ENCODE measurements at places on chromosomes 11 and 22. TPM values are rescaled to one million over a fixed set of nuclear protein-coding genes. Genes with fewer than 3 reads are reported as not detected.

DNA sequence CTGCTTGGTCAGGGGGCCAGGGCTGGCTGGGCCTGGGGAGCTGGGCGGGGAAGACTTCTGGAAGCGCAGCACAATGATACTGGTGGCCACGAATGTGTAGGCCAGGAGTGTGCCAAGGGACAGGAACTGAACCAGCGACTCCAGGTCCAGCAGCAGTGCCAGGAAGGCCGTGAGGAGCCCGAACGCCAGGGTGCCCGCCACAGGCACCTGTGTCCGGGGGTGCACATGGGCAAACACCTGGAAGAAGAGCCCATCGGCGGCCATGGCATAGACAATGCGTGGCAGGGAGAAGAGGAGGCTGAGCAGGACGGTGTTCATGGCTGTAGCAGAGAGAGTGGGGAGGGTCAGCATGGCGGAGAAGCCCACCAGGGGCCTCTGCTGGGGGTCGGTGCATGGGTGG is 2.3 kb downstream of the SLC7A4 start:
- peaks cover 6% of the 10 kb centered on the region for H3K27me3 ChIP-seq
- peaks cover 19% of the 10 kb centered on the region for H3K4me1 ChIP-seq
- H3K27ac ChIP-seq: no peak overlapping the region
- DNase-seq: no peak
- H3K4me3 ChIP-seq: no peak overlapping the region

DNA sequence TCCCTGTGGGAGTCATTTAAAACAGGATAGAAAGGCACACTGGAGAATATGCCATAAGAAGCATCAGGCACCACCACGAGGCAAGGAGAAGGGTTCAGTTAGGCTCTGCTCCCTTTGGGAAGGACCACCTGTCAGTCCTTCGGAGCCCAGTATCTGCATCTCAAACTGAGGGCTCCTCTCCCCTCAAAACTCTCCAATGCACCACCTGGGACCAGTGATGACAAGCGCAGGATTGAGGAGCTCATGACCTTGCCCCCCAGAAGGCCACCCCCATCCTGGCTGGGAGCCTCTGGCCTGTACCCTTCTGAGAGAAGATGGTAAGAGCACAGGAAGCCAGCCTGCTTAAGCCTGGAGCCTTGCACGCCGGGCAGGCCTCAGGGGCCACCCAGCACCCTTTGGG is 39.4 kb downstream of the OPCML start:
- no peak overlapping the region for H3K27ac ChIP-seq
- H3K4me3 ChIP-seq: no peak overlapping the region
- no peaks in the 10 kb centered on the region for H3K4me1 ChIP-seq
- no peak for DNase-seq

GRCh38 chr22:35454416-35455054 is 54.6 kb downstream of the MCM5 start:
- no peaks in the 10 kb centered on the region for H3K4me1 ChIP-seq
- H3K4me3 ChIP-seq: no peak overlapping the region
- no peak overlapping the region for H3K27ac ChIP-seq
- no peaks in the 10 kb centered on the region for H3K36me3 ChIP-seq
- no peak for DNase-seq

GRCh38 chr22:36467042-36467810 is 14.2 kb downstream of the TXN2 start:
- no peak for DNase-seq
- no peaks in the 10 kb centered on the region for H3K27me3 ChIP-seq
- H3K27ac ChIP-seq: no peak overlapping the region
- no peak overlapping the region for H3K4me3 ChIP-seq
- H3K4me1 ChIP-seq: peaks cover 24% of the 10 kb centered on the region

- no peaks in the 10 kb centered on the region for H3K36me3 ChIP-seq
- H3K27ac ChIP-seq: no peak overlapping the region
- no peak overlapping the region for H3K4me3 ChIP-seq
- DNase-seq: no peak
Measured at GRCh38 chr22:20927940-20928572, 10.8 kb downstream of the CRKL start.

DNA sequence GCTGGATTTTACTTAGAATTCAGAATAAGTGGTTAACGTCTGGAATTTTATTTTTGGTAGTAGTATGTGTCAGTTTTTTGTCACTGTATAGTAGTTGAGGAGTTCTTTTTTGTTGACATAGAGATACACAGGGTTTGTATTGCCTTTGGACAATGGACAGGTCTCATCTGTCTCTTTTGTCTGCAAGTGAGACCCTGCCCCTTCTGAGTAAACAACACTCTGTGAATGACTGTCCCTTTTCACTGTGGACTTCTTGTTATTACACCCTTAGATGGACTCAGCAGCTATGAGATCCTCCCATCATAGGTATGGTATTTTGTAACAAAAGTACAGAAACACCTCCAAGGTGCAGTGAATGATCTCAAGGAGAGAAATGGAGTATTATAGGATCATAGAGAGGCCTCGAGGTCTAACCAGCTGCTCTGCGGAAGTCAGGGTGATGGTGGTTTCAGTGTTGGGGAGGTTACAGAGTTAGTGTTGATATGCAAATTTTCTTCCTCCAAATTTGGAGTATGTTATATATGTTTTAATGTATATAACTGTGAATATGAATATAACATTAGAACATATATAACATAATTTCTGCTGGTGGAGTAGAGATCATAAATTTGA is 7.8 kb downstream of the PPP6R3 start:
- DNase-seq: no peak
- no peak overlapping the region for H3K4me3 ChIP-seq
- no peaks in the 10 kb centered on the region for H3K27me3 ChIP-seq

GRCh38 chr11:102940714-102941588 is 14.6 kb downstream of the MMP13 start:
- DNase-seq: peak; percentile 62
- no peak overlapping the region for H3K27ac ChIP-seq
- H3K4me3 ChIP-seq: no peak overlapping the region

DNA sequence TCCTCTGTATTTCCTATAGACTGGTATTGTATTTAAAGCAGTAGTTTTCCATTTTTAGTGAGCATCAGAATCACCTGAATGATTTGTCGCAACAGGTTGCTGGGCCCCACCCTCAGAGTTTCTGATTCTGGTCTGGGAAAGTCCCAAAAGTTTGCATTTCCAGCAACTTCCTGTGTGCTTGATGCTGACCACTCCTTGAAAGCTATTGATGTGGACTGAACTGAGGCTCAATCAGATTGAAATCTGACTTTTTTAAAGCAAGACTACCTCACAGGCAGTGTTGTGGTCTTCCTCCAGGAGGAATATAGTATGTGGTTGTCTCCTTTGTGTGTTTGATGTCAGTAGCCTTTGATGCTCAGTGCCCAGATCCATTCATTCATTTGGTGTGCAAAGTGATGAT is 17.2 kb upstream of the MPZL2 start:
- H3K4me3 ChIP-seq: no peak overlapping the region
- no peaks in the 10 kb centered on the region for H3K36me3 ChIP-seq
- H3K27ac ChIP-seq: no peak overlapping the region

DNA sequence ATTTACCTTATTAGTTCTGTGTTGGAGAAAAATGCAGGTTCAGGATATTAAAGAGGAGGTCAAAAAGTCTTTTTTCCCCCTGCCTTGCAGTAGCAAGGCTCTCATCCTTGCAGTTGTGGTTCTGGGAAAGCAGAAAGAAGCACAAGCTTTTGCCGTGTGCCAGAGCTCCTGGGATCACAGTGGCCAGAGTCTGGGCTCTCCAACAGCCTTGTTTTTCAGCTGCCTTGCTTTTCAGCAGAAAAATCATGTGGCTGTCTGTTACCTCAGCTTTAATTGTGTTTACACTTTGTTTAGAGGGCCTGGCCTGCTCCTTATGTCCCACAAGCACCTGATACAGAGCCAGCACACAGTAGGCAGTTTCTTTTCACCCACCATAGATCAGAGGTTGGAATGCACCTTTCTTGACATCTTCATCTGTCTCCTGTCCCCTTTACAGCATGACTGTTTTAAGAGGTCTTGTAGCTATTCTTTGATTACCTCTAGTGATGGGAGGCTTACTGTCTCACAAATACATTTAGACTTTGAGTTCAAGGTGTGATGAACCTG is 67.5 kb downstream of the TEAD1 start:
- DNase-seq: no peak
- H3K27ac ChIP-seq: no peak overlapping the region
- H3K36me3 ChIP-seq: no peaks in the 10 kb centered on the region
- no peaks in the 10 kb centered on the region for H3K27me3 ChIP-seq
- H3K4me3 ChIP-seq: no peak overlapping the region
- H3K4me1 ChIP-seq: no peaks in the 10 kb centered on the region

DNA sequence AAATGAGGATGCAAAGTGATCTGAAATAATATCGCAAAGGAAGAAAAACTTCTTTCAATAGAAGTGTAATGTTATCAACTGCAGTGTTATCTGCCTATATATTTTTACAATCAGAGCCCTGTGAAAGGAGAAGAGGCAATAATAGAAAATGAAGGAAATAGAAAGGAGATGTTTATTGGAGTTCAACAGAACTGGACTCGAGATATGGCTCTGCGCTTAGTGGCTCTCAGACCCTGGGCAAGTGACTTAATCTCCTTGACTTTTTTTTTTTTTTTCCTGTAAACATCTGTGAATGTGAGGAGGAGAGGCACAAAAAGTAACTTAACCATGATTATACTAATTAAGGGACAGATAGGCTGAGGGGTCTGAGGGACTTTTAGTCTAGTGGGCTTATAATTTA is 18.9 kb downstream of the CNTF start:
- no peak for DNase-seq
- no peaks in the 10 kb centered on the region for H3K27me3 ChIP-seq
- H3K36me3 ChIP-seq: no peaks in the 10 kb centered on the region
- H3K27ac ChIP-seq: no peak overlapping the region

GRCh38 chr22:27135031-27135981 is 477.9 kb downstream of the MIAT start:
- no peak overlapping the region for H3K4me3 ChIP-seq
- H3K4me1 ChIP-seq: peaks cover 13% of the 10 kb centered on the region
- no peak for DNase-seq
- no peaks in the 10 kb centered on the region for H3K27me3 ChIP-seq
- H3K27ac ChIP-seq: no peak overlapping the region

DNA sequence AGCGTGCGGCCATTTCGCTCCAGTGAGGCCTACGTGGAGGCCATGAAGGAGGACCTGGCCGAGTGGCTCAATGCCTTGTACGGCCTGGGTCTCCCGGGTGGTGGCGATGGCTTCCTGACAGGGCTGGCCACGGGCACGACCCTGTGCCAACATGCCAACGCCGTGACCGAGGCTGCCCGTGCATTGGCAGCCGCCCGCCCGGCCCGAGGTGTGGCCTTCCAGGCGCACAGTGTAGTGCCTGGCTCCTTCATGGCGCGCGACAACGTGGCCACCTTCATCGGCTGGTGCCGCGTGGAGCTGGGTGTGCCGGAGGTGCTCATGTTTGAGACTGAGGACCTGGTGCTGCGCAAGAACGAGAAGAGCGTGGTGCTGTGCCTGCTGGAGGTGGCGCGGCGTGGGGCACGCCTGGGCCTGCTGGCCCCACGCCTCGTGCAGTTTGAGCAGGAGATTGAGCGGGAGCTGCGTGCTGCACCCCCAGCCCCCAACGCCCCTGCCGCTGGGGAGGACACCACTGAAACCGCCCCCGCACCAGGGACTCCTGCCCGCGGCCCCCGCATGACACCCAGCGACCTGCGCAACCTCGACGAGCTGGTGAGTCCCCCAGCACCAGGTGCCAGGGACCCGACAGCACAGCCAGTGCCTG is 1.8 kb downstream of the GAS2L1 start:
- peaks cover 21% of the 10 kb centered on the region for H3K27me3 ChIP-seq
- no peak overlapping the region for H3K27ac ChIP-seq
- no peak for DNase-seq
- H3K36me3 ChIP-seq: no peaks in the 10 kb centered on the region
- peaks cover 32% of the 10 kb centered on the region for H3K4me1 ChIP-seq
- no peak overlapping the region for H3K4me3 ChIP-seq

DNA sequence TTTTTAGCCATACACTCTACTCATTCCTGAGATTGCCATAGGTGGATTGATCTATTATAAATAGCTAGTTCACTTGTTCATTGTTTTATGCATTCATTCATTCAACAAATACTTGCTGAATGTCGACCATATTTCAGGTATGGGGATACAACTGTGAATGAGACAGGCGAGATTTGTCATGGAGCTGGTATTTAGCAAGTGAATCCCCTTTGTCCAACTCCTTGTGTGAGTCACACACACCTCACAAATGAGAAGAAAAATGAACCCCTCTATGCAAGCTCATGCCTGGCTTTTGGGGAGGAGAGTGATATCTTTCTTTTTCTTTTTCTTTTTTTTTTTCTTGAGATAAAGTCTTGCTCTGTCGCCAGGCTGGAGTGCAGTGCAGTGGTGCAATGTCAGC is 1.8 kb upstream of the AMPD3 start:
- H3K4me3 ChIP-seq: no peak overlapping the region
- DNase-seq: no peak
- no peak overlapping the region for H3K27ac ChIP-seq
- H3K27me3 ChIP-seq: peaks cover 5% of the 10 kb centered on the region
- H3K36me3 ChIP-seq: no peaks in the 10 kb centered on the region
- H3K4me1 ChIP-seq: peaks cover 54% of the 10 kb centered on the region

- H3K36me3 ChIP-seq: no peaks in the 10 kb centered on the region
- DNase-seq: no peak
- H3K27me3 ChIP-seq: no peaks in the 10 kb centered on the region
- H3K27ac ChIP-seq: no peak overlapping the region
- H3K4me3 ChIP-seq: no peak overlapping the region
Measured at GRCh38 chr11:57240757-57241156, 3.7 kb upstream of the APLNR start.

- H3K36me3 ChIP-seq: no peaks in the 10 kb centered on the region
- no peaks in the 10 kb centered on the region for H3K4me1 ChIP-seq
- H3K27ac ChIP-seq: no peak overlapping the region
- DNase-seq: no peak
- no peaks in the 10 kb centered on the region for H3K27me3 ChIP-seq
- H3K4me3 ChIP-seq: no peak overlapping the region
Measured at GRCh38 chr22:43554259-43554636, 142.4 kb downstream of the MPPED1 start.

GRCh38 chr11:125945797-125946520 is at the start of gene VSIG10L2:
Gene VSIG10L2, plus strand, starts transcription at chr11:125946044. Its CDS starts 12 bp downstream, at chr11:125946056.
- no peaks in the 10 kb centered on the region for H3K27me3 ChIP-seq
- no peak within 1 kb of the TSS for H3K27ac ChIP-seq
- H3K4me1 ChIP-seq: no peaks in the 10 kb centered on the region
- H3K4me3 ChIP-seq: no peak within 1 kb of the TSS
- no peak for DNase-seq

GRCh38 chr11:76801736-76802135 is 18.6 kb downstream of the TSKU start:
- H3K36me3 ChIP-seq: no peaks in the 10 kb centered on the region
- H3K27ac ChIP-seq: no peak overlapping the region
- no peaks in the 10 kb centered on the region for H3K27me3 ChIP-seq
- no peak for DNase-seq
- peaks cover 13% of the 10 kb centered on the region for H3K4me1 ChIP-seq

- no peak for DNase-seq
- H3K27ac ChIP-seq: no peak overlapping the region
- no peak overlapping the region for H3K4me3 ChIP-seq
- no peaks in the 10 kb centered on the region for H3K36me3 ChIP-seq
- H3K27me3 ChIP-seq: no peaks in the 10 kb centered on the region
Measured at GRCh38 chr22:30040499-30041260, 39.6 kb upstream of the HORMAD2 start.

ADM2 gene
- 0.26 TPM for total RNA-seq

SHANK3 gene
- not detected for total RNA-seq

CRACR2B gene
- total RNA-seq: 3.4 TPM

KCNJ1 gene
- not detected for total RNA-seq

HSPB2 gene
- not detected for total RNA-seq
